Hematopoietic multipotent progenitor cell treated with erythropoietin and hydrocortisone succinate and interleukin-3 and kit ligand, for 17 days (in vitro differentiated cells): ENCODE measurements at places on chromosomes 4 and X.

DNA sequence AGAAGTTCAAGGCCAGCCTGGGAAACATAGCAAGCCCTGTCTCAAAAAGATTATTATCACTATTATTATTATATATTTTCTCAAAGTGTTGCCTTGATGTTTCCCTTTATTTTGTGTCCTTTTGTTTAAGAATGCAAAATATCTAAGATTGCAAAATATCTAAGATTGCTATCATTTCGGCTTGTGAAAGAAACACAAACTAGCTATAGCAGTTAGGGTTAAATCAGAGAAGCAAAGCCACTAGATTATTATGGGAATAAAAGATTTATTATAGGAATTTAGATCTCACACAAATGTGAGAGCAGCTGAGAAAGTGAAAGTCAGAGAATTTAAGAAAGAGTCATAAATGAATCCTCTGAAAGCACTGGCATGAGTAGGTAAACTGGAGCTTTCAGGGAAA is 18.0 kb upstream of the TMEM184C start:
- DNase-seq = no peak

GRCh38 chrX:44415639-44416386 is 72.3 kb upstream of the EFHC2 start:
- DNase-seq = no peak

DNA sequence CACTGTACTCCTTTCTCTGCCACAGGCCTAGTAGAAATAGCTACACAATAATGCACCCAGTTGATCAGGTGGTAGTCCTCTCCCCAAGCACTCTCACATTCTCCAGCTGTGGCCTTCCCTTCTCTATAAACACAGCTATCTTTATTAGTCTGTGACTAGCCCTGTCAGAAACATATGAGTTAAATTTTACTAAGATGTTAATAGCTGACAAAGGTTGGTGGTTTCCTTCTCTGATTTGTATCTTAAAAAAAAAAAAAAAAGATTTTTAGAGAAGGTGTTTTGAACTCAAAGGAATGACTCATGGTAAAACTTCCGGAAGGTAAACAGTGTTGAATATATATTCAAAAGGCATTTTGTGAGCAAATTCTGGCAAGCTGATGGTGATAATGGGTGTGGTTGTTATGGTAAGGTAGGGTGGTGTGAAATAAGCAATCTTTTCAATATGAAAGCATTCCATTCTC is 327.4 kb downstream of the PPP3CA start:
- no peak for DNase-seq

- no peak for DNase-seq
These were observed 32.5 kb downstream of the FGFBP1 start for GRCh38 chr4:15906020-15906443.

DNA sequence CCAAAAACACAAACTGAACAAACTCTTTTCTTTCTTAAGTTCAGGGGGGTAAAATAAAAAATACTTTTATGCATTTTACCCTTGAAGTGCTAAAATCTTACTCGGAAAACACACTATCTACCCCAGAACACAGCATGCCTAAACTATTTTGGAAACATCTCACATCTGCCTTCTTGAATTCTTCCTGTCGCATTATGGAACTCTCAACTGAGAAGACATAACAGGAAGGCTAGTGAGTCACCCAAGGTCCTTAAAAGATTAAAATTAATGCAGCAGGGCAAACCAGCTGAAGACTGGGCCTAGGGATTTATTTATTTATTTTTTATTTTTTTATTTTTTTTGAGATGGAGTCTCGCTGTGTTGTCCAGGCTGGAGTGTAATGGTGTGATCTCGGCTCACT is 208.2 kb downstream of the APBB2 start:
- DNase-seq = no peak

- DNase-seq = no peak
These were observed 103.3 kb downstream of the PARM1 start for GRCh38 chr4:75036046-75036830.

DNA sequence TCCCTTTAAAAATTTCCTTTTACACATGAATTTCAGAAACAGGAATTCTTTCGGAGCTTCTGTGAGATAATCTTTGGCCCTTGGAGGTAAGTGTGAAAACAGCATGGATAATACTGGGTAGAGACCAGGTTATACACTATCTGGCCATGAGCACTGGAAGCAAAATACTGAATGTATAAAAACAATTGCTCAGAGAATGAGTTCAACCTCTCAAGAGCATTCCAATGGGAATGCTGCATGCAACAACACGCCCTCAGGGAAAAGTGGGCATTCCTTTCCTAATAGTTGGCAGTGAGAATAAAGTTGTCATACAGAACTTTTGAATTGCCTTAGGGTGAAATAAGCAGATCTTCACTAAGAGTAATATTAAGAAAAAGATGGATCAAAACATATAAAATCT is 574.8 kb upstream of the DIPK2B start:
- no peak for DNase-seq

DNA sequence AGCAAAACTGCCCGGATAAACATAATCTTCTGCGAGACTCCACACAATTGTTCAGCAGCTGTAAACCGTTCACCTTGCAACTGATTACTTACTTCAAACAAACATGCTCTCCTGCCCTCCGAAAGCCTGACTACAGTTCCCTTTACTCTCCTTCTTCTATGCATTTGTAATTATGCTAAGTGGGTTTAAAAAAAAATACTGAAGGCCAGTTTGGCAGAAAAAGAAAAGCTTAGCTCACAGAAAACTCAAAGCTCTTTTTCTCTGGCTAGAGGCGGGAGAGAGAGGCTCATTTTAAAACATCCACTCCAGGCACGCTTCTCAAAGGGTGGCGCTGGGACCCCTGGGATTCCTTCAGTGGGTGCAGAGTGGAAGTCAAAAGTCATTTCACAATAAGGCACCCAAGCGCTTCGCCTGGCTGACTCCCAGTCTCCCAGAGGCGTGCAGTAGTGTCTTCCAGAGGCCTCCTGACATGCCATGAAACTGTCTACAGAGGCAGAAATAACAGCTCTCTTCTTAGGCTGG is 1.9 kb downstream of the DHRSX start:
- DNase-seq = no peak

GRCh38 chrX:110042496-110042895 is 39.6 kb downstream of the TMEM164 start:
- DNase-seq = no peak

DNA sequence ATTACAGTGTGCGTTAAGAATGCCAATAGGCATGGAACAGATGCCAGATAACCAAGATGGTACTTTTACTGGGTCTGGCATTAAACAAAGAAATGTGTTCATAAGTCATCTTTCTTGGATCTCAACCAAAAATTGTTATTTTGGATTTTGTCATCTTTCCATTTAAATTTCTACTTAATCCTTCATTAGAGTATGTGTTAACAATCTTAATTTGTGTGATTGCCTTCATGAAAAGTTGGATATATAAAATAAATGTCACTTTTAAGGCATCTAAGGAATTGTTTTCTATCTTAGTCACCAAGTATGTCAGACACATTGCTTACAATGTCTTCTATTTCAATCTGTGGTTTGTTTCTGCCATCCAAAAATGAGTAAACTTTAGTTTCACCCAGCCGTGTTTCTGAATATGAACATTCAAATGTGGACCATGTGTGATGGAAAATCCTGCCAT is 87.5 kb downstream of the PALLD start:
- DNase-seq = no peak

DNA sequence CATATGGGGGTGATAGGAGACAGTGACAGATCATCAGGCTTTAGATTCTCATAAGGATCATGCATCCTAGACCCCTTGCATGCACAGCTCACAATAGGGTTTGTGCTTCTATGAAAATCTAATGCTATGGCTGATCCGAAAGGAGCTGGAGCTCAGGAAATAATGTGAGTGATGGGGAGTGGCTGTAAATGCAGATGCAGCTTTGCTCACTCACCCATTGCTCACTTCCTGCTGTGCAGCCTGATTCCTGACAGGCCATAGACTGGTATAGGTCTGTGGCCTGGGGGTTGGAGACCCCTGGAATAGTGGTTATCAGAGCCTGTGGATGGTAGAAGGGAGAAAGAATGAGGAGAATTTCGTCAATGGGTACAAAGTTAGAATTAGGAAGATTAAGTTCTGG is 2751.1 kb downstream of the ARAP2 start:
- DNase-seq = no peak

DNA sequence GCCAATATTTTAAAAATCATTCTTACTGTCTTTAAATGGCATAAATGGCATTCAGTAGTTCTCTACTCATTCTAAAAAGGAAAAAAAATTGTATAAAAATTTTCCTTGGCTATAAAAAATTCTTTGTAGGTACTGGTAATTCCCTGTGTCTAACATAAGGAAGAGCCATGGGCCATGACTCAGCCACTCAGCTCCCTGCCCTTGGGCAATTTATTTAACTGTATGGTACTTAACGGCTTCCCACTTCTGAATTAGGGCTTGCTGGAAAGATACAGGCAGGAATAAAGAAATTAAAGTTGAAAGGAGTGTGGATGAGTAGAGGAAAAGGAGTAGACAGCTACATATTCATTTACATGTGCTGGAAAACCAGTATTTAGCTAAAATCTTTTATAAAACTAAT is 30.6 kb downstream of the ABHD18 start:
- DNase-seq = no peak

GRCh38 chr4:129550281-129550785 is 454.4 kb downstream of the C4orf33 start:
- no peak for DNase-seq

GRCh38 chrX:101682723-101683122 is 23.1 kb upstream of the ARMCX2 start:
- no peak for DNase-seq

- DNase-seq = no peak
These were observed 51.9 kb downstream of the ATP10D start for GRCh38 chr4:47536966-47537365.
